Mesendoderm (in vitro differentiated cells): ENCODE measurements at places on chromosomes 11 and 22.
A peak's percentile ranks its signal among the peaks of the same experiment; 100 is the strongest.

DNA sequence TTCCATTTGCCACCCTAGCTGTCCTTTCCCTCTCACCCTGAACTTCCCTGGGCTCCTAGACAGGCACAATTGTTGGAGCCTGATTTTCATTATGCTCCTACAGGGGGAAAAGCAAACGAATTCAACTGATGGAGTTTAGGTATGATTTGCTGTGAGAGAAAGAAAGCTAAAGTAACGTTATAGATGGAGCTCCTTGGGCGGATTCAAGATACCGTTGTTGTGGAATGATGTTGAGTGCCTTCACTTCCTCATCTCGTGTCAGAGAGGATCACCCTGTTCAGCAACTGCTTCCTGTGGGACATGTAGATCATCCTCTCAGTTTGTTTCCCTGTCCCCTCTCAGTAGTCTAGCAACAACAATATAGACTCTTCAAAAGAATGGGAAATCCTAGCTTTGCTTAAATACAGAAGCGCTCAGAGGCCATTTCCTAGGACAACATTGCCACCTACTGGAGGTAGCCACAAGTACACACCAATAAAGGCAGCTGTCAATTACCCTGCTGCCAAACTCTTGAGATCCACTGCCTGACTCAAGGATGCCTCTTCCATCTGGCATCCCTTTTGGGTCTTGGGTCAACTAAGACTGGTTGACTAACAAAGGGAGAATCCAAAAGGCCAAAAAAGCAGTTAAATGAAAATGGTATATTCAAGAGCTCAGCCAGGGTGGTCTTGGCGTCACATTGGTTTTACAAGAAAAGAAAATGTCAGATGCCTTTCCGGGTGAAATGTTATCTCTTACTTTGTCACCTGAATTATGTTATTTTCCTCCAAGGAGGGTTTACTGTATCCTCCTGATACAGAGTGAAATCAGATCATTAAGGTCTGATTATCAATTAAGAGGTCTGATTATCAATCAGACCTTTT lies 13.5 kb upstream of the DTX4 start:
- DNase-seq, result peak; percentile 85

DNA sequence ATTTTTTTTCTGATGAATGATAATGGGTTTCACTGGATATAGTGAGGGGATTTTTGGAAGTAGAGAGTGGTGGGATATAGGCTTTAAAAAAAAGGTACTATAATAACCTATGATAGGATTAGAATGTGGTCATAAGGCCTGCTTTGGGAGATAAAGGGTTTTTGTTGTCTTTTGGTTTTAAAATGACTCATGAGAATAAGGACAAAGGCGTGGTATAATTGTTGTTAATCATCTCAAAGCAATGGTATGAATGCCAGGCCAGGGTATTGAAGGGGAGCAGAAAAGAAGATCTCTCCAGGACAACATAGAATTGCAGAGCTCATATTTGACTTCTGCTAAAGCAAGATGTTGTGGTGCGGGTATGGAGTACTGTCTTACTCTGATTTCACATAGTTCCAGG lies 579.4 kb downstream of the JRKL start:
- DNase-seq, result no peak

- no peak for DNase-seq
Observed at GRCh38 chr11:4076774-4077173, 17.8 kb upstream of the RRM1 start.

DNA sequence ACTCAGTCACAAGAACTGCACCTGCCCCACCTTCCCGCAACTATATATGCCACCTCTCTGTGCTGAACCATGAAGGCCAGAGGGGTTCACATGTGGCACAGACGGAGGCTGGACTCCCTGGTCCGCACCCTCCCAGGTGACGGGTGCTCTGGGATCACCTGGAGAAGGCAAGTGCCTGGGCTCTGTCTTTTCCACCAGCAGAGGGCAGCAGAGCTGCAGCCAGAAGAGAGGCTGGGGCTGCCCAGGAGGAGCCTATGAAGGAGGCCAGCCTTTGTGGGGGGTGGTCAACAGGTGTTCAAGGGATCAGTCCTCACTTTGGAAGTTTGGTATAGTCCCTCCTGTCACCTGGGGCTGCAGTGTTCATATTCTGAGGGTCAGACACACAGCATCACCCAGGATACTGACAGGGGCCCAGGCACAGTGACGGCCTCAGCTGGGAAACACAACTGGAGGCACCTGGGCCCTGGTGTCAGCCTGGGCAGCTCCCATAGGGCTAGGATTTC lies 39.2 kb upstream of the IGLL5 start:
- DNase-seq, result peak; percentile 65

DNA sequence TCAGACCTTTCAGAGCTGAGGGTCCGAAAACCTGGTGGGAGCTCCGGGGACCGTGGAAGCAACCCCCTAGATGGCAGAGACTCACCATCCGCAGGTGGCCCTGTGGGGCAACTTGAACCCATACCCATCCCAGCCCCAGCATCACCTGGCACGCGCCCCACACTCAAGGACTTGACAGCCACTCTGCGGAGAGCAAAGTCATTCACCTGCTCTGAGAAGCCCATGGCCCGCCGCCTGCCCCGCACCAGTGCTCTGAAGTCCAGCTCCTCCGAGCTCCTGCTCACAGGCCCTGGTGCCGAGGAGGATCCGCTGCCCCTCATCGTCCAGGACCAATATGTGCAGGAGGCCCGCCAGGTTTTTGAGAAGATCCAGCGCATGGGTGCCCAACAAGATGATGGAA lies 2.0 kb downstream of the ARHGEF17 start:
- no peak for DNase-seq

DNA sequence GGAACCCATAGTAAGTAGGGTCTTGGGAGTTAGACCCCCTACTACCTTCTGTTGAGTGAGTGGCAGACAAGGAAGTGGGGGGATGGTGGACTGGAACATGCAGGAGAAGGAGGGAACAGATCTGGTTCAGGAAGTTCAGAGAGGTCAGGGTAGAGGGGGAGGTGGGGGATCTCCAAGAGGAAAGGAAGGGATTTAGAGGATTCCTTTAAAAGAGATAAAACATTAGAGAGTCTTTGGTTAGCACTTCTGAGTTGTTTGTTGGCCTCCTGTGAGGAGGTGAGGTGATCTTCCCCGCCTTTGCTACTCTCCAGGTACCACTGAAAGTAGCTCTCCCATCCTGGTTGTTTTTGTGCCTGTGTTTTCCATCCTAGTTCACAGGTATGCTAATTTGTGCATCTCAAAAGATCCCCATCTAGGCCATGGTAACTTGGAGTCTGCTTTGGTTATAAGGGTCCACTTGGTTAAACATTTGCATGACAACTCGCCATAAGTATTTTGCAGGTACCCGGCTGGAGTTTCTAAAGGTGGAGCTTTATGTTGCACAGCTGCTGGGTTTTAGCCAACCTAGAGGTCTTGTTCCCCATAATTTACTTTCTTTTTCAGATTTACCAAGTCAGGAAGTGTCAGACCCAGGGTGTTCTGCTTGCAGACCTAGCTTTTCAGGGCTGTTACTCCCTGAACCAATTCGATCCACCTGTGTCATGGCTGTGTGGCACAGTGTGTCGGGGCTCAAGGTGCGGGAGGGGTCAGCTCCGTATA lies 79.3 kb upstream of the SORL1 start:
- peak; percentile 90 for DNase-seq

- DNase-seq, result no peak
Observed at GRCh38 chr22:19937616-19938473, 3.7 kb upstream of the COMT start.

DNA sequence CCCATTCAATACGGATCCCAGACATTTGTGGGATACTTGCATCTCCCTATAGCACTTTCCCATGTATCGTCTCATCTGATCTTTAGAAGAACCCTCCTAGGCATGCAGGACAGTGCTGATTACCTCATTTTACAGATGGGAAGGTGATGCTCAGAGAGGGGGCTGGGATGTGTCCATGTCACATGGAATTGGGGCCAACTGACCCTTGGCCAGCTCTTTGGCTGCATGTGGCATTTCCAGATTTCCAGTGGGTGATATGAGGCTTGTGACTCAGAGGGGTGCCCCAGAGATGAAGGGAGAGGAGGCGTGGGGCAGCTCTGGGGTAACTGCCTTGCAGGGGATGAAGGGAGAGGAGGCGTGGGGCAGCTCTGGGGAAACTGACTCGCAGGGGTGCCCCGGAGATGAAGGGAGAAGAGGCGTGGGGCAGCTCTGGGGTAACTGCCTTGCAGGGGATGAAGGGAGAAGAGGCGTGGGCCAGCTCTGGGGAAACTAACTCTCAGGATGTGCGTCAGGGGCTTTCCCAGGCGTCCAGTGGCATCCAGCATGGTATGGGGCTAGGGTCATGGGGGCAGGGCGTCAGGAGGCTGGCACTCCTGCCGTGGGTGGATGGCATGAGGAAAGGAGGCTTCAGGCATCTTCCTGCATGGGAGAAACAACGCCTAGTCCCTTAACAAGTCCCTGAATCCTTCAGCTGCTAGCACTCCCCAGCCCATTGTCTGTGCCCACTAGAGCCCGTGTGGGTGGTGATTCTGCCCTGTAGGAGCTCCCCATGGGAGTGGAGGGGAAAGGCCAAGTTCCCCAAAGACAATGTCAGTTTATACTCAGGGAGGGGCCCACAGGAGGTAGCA lies 11.9 kb upstream of the CERK start:
- DNase-seq, result no peak

- no peak for DNase-seq
Observed at GRCh38 chr11:2092956-2093412, 46.2 kb downstream of the IGF2 start.
